ENCODE measurements at places on chromosomes 3 and 15.
A peak's percentile ranks its signal among the peaks of the same experiment; 100 is the strongest.

GRCh38 chr3:196619223-196619622 is 20.3 kb upstream of the NRROS start:
- no peak for DNase-seq

DNA sequence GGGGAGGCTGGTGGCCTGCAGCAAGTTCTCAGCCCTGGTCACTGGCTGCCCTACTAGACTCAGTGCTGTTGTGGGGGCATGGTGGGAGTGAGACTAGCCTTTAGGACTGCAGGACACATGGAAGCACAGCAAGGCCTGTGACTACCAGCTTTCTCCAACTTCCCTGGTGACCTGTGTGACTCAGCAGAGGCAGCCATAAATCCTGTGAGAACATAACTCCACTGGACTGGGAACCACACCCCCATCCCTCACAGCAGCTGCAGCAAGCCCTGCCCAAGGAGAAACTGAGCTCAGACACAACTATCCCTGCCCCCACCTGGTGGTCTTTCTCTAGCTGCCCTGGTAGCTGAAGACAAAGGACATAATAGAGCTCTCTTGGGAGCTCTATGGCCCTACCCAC is 111.3 kb downstream of the DCLK3 start:
- DNase-seq: no peak

- no peak for DNase-seq
Observed at GRCh38 chr15:90667073-90667754, 49.9 kb upstream of the BLM start.

GRCh38 chr3:37872413-37873160 is 10.9 kb downstream of the CTDSPL start:
- DNase-seq: no peak

DNA sequence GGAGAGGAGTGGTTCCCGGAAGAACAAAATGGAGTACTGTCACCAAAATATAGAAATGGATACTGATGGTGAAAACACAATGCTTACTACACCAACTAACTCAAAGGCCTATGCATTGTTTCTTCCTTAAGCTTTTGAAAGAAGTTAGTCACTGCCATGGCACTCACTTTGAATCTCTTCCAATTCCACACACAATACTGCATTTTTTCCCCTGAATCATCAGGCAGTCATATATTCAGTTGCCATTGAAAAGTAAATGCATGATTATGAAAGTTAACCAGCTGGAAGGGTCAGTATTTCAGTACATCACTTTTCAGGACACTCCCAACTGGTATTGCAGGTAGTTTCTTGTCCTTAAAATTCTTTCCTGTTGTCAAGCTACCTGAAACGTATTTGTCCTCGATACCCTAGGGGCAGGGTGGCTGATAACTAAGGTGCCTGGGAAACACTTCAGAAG is 9.0 kb upstream of the LRRFIP2 start:
- DNase-seq: no peak

DNA sequence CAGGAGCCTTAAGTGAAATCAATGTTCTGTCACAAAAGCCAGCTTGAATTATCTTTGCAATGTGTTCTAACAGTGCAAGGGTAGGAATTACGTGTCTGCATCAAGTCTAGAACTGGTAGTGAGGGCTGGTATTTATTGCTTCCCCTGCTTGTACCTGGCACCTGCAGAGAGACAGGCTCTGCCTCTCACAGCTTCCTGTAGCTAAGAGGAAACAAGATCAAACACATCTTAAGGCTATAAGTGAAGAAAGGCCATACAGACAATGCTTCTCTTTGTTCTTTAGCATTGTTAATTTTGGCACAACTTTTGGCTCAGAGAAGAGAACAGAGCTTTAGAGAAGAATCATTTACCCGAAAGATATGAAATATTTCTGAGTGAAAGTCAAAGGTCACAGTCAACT is 479.9 kb downstream of the GRM7 start:
- no peak for DNase-seq

GRCh38 chr3:112448939-112449338 is 50.3 kb downstream of the BTLA start:
- DNase-seq: no peak

DNA sequence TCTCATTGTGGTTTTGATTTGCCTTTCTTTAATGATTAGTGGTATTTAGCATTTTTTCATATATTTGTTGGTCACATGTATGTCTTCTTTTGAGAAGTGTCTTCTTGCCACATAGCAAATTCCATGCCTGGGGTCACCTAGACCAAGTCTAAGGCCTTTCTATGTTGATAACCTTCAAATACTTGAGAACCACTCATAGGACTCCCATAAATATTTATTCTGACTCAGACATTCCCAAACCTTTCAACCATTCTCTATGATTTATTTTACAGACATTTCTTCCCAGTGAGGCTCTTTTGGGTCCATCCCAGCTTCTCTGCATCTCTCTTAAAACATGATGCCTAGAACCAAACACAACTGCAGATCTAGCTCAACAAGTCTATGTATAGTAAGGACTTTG is 69.2 kb downstream of the ATP8B4 start:
- no peak for DNase-seq

DNA sequence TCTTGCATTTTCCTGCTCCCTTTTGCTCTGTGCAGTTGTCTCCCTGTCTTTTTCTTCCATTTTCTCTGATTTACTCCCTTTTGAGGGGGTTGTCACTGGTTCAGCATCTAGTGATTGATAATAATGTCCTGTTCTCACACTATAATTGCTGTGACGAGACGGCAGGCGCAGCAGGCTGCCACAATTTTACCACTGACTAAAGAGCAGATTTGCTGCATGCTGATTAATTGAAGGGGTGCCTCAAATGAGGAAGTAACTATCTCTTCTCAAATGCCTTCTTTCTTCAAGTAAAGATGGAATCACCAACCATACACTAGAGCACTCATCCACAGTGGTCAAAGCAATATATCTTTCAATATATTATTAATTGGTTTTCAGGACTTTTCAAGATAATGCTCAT is 219.3 kb downstream of the CBLB start:
- DNase-seq: no peak

- no peak for DNase-seq
Observed at GRCh38 chr3:185420762-185421161, 57.8 kb downstream of the MAP3K13 start.

DNA sequence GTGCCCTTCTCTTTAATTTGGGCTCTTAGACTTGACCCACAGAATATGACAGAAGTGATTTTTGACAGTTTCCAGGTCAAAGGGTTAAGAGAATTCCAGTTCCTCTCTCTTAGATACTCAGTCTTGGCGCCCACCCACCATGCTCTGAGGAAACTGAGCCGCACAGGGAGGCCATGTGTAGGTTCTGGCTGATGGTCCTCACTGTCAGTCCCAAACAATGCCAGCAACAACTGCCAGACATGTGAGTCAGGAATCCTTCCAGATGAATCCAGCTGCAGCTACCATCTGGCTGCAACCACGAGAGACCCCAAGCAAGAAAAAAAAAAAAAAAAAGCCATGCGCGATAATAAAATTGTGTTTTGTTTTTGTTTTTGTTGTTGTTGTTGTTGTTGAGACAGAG is 326.6 kb downstream of the MAGI1 start:
- no peak for DNase-seq

- no peak for DNase-seq
Observed at GRCh38 chr15:84947947-84948830, 33.5 kb upstream of the PDE8A start.

GRCh38 chr3:112776000-112776399 is 70.7 kb downstream of the CD200R1L start:
- no peak for DNase-seq

- no peak for DNase-seq
Observed at GRCh38 chr15:85746641-85747040, 48.1 kb downstream of the KLHL25 start.

DNA sequence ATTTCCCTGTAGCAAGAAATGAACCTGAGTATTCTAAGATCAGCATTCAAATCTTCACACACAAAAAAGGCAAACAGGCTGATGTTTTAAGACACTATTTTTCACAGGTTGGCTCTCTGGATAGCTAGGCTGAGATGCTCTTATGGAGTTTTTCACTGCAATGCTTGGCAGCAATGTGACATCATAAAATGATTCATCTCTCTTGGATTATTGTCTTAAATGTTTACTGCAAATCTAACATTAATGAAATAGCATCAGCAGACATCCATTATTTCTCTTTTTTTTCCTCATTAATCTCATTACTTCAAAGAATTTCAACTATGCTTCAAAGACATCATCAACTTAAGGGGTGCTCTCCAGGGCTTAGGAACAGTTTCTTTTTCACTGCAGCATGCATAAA is 23.6 kb upstream of the SSUH2 start:
- no peak for DNase-seq

DNA sequence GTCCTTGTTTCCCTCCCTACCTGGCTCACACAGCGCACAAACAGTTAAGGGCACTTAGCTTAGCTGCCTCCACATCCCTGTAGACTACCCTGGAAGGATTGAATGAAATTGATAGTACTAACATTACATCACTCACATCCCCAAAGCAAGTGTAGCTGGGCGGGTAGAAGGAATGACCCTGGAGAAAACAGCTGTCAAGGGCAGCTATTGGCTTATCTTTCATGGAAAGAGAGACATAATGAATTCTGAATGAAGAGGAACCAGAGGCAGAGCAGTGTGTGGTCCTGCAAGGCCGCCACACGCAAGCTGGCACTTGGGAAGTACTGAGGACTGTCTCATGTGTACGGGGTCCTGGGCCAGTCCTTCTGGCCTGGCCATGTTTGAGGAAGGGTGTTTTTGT is 369.6 kb upstream of the RGMA start:
- DNase-seq: no peak

DNA sequence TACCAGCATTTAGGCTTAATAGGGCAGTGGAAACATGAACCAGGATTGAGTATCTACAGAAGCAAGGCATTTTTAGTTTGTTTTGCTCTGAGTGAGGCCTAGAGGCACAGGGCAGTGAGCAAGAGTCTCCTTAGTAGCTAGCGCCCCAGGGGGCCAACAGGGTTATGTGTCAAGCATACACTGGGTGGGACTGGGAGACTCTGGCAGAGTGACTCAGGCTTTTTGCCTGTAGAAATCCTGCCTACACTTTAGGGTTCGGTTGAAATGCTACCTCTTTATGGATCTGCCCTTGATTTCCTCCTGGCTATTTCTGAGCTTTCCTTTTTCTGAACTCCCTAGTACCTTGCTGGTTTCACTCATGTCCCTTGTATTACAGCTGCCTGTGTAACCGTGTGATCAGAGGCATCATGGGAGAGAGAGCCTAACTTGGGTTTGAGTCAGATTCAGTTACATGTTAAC is 72.2 kb downstream of the TOP2B start:
- DNase-seq: no peak

- no peak for DNase-seq
Observed at GRCh38 chr15:71874245-71874644, 63.9 kb downstream of the NR2E3 start.

DNA sequence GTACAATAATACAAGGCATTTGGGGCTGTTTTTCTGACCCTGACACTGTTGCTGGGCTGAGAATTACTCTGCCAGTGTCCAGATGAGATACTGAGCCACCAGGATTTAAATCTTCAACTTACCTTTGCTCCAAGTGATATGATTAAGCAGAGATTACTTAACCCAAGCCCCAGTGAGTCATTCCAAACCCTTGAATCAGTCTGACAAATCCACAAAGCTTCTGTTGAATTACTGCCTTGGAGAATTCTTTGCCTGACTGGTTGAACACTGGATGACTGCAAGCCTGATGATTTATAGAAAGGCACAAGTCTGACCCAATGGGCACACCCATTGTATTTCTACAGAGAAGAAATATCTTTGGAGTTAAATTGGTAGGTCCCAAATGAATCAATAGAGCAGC is 88.2 kb upstream of the TSC22D2 start:
- DNase-seq: no peak

- DNase-seq: no peak
Observed at GRCh38 chr15:81843226-81843625, 202.6 kb downstream of the MEX3B start.

GRCh38 chr3:152834776-152835600 is at the start of gene P2RY1:
P2RY1 (plus strand) TSS chr3:152835131; CDS start chr3:152835783, 652 bp downstream.
- peak; percentile 3 for DNase-seq

DNA sequence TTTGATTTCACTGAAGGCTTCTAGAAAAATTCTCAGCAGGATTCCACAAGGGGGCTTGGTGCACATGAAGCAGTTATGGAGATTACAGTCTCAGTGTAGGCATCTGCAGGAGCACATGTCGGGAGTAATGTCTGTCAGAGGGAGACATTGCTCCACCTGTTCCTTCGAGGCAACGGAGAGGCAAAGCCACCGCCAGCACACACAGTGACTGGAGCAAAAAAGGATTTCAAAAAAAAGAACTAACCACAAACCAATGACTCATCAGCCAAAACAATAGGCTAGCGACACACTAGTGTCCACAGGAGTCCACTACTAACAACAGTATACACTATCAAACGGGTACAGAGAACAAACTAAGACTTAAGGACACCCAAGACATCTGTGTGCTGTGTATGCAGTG is 68.9 kb downstream of the NPTN start:
- DNase-seq: no peak

DNA sequence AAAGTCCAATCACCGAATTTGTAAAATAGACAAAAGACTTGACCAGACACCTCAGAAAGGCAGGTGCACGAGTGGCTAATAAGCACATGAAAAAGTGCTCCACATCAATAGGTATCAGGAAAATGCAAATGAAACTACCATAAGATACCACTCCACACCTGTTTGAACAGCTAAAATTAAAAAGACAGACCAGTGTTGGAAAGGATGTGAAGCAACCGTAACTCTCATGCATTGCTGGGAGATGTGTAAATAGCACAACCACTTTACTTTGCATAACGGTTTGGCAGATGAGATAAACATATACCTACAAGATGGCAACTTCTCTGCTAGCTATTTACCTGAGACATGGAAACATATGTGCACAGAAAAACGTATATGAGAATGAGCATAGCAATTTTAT is 56.9 kb downstream of the CADPS start:
- DNase-seq: no peak

- DNase-seq: no peak
Observed at GRCh38 chr3:14880447-14881106, 61.8 kb downstream of the FGD5 start.

- no peak for DNase-seq
Observed at GRCh38 chr3:117790235-117790987, 1080.8 kb downstream of the TUSC7 start.

DNA sequence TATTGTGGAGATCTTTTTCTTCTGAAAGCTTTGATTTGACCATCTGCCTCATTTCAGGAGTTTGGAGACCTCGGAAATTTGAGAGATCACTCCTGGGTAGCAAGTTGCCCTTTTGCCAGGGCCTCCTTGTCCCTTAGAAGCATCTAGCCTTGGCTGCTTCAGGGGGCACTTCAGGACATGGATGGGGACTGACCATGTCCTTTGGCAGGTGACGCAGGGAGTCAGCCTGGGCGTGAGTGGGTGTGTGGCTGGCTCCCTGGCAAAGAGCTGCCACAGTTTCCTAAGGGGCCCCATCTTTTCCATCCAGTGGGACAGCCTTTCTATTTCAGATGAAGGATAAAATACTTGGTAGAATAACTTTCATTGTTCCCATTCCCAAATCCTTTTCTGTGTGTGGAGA is 27.6 kb downstream of the EEFSEC start:
- DNase-seq: no peak
